ENCODE measurements at places on chromosomes 4 and X. TPM values are rescaled to one million over a fixed set of nuclear protein-coding genes. Genes with fewer than 3 reads are reported as not detected.

DNA sequence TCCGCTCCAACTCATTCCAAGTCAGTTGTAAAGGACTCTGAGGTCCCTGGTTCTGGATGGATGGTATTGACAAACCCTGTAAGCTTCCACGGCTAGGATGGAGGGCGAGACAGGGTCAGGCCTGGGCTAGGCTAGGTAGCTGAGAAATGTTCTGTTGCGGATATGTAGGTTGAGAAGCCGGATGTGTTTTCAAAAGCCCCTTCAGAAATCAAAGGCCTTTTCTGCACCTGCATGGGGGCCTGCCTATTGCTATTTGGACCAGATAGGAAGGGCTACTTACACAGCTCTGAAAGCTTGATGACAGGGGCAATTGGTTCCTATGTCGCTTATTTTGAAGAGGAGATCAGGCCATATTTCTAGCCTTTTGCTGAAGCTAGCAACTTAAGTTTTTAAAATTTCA, 1.9 kb upstream of the DRP2 start:
- no peak for DNase-seq

The SLITRK4 gene
- 14.7 TPM for polyA plus RNA-seq

The PDLIM3 gene
- polyA plus RNA-seq = 3.7 TPM

DNA sequence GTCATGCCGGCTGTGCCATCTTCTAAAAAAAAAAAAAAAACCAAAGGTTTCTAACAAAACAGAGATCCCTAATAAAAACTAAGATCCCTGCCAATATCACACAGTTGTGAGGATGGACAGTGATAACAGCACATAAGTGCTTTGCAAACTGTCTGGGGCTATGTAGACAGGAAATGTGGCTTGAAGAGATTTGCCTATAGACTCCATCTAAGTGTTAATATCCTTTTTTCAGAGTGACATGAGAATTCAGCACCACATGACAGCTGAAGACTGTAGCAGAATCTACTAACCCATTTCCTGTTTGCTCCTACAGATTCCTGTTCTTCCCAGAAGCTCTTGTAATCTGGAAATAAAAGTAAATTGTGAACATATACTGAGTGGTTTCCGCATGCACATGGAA, 215.4 kb downstream of the KDR start:
- DNase-seq = no peak

The TAF7L gene
- polyA plus RNA-seq = 0.45 TPM

DNA sequence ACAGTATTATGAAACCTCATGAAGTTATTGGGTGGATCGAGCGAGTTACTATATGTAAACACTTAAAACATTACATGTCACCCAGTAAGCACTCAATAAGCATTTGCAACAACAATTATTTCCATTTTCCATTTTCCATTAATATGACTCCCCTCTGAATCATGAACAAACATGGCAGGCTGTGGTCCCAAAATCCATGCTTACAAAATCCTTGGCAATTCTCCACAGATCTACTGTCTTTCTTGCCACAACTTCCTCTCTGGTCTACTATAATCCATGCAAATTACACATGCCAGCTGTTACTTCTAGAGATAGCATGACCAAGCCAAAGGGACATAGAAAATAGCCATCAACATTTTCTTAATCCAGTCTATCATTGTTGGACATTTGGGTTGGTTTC, 22.0 kb downstream of the ASB11 start:
- DNase-seq = no peak

The ALAS2 gene
- polyA plus RNA-seq = 25.7 TPM

The HSD17B13 gene
- 0.35 TPM for polyA plus RNA-seq

Data from renal cortex interstitium (tissue), 15 donors.